ENCODE measurements at places on chromosomes 11 and 22.

DNA sequence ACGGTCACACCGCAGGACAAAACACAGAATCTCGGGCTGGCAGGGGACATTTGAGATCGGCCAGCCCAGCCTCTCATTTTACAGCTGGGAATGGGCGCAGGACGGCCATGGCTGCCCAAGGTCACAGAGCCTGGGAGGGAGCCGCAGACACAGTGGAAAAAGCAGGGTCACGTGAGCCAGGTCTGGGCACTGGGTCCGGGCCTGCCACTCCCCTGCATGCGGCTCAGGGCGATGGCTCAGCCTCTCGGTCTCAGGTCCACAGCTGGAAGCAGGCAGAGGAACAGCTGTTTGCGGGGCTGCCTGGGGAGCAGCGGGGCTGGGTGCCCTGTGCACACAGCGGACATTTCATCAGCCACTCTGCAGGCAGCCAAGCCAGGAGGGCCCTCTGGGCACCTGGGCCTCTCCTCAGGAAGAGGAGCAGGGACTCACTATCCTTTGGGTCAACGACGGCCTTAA is 10.4 kb upstream of the PPARA start:
- DNase-seq: no peak

DNA sequence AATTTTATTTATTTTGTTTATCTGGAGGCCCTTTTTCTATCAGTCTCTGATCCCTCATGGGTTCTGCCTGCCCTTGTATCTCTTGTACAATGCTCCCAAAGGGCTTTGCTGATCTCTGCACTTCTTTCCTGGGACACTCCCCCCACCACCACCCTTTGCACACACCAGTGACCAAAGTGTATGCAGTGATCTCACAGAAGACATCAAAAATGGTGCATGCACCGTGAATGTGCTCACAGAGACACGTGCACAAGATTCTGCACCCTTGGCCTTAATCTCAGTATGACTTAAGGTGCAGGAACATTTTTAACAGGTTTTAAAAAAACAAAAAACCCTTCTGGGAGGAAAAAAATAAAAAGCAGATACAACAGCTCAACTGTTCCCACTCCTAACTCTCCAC is 12.2 kb upstream of the ADSL start:
- DNase-seq: no peak

GRCh38 chr11:27404427-27404826 is 41.4 kb upstream of the CCDC34 start:
- no peak for DNase-seq

- DNase-seq: no peak
These were observed 829.3 kb downstream of the TBC1D22A start for GRCh38 chr22:47591709-47592108.

DNA sequence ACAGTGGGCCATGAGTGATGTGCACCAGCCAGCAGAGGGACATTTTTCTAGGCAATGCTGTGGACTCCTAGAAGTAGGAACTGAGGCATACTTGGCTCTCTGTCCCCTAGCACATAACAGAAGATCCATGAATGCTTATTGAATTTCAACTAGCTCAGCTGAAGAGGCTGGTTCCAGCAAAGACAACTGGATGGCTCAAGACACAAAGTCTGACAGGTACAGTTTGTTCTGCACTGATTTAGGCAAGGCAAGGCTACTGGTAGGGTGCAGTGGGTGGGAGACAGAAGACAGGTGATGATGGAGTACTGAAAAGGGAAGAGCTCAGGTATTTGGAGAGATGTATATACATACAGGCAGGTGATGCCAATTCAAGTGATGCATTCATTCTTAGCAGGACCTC is 72.4 kb upstream of the USP47 start:
- DNase-seq: no peak

GRCh38 chr11:26319906-26320305 is 12.0 kb upstream of the ANO3 start:
- no peak for DNase-seq

GRCh38 chr11:98153752-98154151 is 867.0 kb upstream of the CNTN5 start:
- DNase-seq: no peak

- DNase-seq: no peak
These were observed 17.5 kb downstream of the GLB1L2 start for GRCh38 chr11:134349109-134349801.

- no peak for DNase-seq
These were observed 15.1 kb downstream of the FXYD6 start for GRCh38 chr11:117861151-117862018.

- DNase-seq: no peak
These were observed 104.1 kb downstream of the ETS1 start for GRCh38 chr11:128483211-128483788.

DNA sequence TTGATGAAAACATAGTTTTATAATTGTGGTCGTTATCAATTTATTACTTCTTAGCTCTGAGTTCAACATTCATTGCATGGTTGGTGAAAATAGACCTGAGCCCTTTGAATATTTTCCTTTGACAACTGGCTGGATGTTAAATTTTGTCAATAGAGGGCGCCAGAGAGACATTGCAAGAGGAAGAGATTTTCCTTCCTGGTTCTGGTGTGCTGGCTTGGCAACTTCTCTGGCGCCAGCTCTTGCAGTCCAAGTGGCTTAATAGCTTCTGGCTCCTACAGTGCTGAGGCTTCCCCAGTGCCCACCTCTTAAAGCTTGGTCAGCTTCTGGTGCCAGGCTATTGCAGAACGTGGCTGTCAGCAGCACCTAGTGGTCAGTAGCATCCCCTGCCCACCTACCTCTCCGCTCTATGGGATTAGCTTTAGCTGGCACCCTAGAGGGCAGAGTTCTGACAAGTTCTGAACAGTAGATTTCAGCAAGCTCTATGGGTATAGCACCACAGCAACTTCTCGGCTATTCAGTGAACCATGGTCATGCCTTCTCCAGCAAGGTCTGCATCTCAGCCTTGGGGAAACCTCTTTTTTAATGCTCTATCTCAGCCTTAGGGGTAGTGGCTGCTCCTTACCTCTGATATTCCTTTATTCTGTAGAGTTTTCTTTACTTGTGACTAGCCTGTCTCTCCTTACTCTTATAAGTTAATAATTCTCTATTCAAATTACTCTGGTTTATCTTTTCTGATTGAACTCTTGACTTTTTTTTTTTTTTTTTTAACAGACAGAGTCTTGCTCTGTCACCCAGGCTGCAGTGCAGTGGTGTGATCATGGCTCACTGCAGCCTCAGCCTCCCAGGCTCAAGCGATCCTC is 59.4 kb downstream of the ACER3 start:
- DNase-seq: no peak
